ENCODE measurements at places on chromosomes 5 and 9.

DNA sequence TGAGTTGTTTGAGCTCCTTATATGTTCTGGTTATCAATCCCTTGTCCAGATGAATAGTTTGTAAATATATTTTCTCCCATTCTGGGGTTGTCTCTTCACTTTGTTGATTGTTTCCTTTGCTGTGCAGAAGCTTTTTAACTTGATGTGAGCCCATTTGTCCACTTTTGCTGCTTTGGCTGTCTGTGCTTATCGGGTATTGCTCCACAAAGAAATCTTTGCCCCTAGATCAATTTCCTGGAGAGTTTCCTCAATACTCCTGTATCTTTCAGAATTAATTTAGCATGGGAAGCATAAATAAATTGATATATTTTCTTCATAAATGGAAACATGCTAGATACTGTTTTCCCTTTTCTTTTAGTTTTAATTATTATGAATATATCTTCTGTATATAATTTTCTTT, 22.5 kb upstream of the CCL21 start:
- no peak for DNase-seq

- DNase-seq: no peak
These were observed 17.2 kb upstream of the TENT2 start for GRCh38 chr5:79595086-79595485.

GRCh38 chr5:154519359-154519758, 41.3 kb upstream of the HAND1 start:
- no peak for DNase-seq

GRCh38 chr9:4579001-4579400, 83.1 kb upstream of the PLPP6 start:
- DNase-seq: no peak

GRCh38 chr9:93098236-93098946, 2.4 kb downstream of the CARD19 start:
- DNase-seq: no peak

DNA sequence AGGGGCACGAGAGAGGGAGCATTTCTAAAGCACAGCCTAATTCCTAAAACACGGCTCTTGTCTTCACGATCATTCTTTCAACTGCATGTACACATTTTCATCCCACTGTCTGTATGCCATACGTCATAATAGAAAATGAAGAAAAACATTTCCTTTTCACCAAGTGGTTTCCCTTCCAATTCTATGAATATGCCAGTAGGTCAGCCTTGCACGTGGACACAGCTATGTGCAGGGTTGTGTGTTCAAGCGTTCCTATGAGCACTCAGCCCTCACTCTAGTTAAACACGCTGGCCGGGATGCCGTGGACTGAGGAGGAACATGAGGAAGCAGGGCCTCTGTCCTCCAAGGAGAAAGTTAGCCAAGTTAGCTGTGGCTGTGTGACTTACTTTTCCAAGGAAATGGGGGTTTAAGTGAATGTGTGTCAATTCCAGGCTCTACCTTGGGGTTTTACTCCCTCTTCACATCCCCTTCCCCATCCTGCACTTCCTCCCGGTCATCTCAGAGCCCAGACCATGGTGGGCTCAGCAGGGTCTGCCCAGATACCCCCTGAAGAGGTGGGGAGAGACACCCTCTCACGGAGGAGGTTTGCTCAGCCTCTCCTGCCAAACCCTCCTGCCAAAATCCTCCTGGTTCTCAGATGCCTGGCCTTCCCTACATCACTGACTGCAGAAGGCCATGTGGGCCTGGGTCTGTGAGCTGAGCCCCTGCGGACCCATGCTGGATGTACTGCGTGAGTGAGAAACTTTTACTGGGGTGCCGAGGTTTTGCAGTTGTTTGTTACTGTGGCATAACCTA, 230.6 kb downstream of the FSTL4 start:
- no peak for DNase-seq

- DNase-seq: no peak
These were observed 14.4 kb upstream of the SYNPO start for GRCh38 chr5:150625831-150626746.

DNA sequence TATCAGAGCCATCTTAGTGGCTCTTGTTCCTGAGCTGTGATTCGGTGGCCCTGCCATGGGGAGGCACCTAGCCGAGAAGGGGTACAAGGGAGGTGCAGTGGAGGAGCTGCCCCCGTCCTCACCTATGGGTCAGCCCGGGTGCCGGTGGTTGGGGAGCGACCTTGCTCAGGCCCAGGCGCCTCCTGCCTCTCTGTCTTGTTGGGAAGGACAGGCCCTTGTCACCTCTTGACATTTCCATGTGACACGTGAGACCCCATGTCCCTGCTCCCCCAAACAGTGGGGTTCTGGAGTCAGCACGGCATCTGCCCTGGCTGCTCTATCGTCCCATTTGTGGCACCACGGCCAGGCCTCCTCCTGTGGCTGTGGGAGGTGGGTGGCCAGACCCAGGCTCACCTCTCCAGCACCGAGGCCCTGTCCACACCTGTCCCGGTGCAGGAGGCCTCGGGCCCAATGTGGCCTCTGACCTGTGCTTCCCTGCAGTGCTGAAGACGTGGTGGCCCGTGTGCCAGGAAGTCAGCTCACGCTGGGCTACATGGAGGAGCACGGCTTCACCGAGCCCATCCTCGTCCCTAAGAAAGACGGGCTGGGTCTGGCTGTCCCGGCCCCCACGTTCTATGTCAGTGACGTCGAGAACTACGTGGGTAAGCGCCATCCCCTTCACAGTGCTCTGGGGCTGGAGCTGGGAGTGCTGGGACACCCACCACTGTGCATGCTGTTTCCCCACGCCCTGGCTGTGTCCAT, 68.9 kb downstream of the PHF2 start:
- DNase-seq: no peak

- DNase-seq: no peak
These were observed 88.0 kb downstream of the NLN start for GRCh38 chr5:65809817-65810531.

GRCh38 chr5:3598769-3599211, 3.2 kb downstream of the IRX1 start:
- no peak for DNase-seq

DNA sequence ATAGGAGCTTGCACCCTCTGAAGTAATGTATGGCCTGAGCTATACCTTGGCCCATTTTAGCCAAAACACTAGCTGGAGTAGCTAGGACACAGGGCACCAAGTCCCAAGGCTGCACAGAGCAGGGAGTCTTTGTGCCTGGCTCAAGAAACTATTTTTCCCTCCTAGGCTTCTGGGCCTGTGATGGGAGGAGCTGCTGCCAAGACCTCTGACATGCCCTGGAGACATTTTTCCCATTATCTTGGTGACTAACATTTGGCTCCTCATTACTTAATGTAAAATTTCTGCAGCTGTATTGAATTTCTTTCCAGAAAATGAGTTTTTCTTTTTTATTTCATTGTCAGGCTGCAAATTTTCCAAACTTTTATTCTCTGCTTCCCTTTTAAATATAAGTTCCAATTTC, 1099.2 kb downstream of the CDH18 start:
- no peak for DNase-seq

Measured in activated T-cell treated with anti-CD3 and anti-CD28 coated beads for 1 hour (primary cell).